Brain pericyte (primary cell): ENCODE measurements at places on chromosomes 4 and X.
A peak's percentile ranks its signal among the peaks of the same experiment; 100 is the strongest.

GRCh38 chrX:149074398-149074797, 430.7 kb downstream of the IDS start:
- DNase-seq = peak; percentile 21

- DNase-seq = no peak
These were observed 1.3 kb downstream of the TMEM165 start for GRCh38 chr4:55397126-55397436.

GRCh38 chrX:97740044-97740443, 856.3 kb downstream of the RPA4 start:
- DNase-seq = no peak

DNA sequence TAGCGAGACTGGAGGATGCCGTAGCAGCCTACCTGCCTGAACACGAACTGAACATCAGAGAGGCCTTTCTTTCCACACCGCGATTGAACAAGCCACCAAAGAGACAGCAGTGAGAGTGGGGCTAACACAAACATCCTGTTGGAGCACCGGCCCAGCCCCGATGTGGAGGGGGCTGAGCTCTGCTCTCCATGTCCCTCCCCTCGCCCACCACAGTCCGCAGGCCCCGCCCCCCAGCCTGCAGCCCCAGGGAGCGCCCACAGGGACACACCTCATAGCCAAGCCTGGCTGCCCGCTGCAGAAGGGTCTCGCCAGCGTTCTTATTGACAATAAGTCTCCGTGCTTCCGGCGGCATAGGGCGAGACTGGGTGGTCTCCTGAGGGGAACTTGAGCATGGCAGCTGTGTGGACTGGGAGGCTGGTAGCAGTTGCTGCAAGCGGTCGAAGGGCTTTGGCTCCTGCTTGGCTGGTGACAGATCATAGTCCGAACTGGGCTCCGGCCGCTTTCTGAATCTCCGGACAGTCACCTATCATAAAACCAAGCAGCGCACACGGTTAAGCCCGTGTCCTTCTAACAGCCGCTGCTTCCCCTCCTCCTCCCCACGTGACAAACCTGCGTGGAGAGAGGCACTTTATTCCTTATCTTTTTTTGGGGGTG, 35.8 kb downstream of the BCOR start:
- no peak for DNase-seq

DNA sequence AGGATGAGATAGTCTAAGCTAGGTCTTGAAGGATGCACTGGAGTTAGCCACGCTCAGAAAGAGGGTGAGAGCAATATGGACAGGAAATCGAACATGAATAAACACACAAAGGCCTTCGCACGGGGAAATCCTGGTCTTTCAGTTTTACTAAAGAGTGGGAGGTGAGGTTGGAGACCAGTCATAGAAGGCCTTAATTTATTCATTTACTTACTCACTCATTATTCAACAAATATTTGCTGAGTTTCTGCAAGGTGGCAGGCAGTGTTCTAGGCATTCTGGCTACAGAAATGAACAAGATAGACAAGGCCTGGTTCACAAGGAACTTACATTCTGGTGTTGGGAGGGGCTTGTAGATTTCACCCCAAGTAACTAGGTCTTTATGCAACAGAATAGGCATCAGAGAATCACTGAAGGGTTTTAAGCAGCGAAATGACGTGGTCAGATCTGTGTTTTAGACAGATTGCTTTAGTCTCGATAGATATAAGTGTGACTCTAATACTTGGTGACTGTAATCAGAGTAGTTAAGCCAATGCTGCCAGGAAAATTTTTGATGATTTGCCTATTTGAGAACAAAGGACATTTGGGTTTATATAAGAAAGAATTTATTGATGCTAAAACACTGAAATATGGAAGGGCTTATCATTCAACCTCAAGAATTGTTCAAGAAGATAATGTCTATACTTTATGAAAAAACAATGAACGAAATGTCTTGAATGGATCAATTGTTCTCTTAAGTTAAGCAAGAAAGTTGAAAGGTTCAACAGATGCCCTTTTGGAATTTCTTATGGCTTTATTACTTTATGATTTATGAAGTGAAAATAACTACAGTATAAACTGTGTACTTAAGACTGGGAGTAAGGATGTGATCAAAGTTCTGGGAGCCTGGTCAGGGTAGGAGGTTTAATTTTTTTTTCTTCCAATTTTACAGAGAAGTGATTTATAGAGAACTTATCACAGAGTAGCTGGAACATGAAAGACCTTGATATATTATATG, 184.4 kb upstream of the CASK start:
- DNase-seq = no peak

DNA sequence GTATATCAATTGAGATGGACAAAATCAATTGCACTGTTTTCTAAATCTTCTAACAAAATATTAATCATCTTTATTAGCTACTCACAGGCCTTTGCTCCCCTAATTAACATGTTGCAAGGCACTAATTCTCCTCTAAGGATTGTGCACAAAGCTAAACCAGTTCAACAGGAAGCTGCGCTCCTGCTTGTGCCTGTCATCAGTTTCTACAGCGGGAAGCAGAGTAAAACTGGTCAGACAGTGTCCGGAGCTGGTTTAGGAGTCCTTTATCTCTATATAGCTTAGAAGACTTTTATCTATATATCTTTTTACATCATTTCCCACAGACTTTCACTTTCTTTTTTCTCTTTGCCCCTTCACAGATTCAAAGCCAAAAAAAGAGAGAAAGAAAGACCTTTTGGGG, 79.1 kb downstream of the ELOVL6 start:
- DNase-seq = no peak

DNA sequence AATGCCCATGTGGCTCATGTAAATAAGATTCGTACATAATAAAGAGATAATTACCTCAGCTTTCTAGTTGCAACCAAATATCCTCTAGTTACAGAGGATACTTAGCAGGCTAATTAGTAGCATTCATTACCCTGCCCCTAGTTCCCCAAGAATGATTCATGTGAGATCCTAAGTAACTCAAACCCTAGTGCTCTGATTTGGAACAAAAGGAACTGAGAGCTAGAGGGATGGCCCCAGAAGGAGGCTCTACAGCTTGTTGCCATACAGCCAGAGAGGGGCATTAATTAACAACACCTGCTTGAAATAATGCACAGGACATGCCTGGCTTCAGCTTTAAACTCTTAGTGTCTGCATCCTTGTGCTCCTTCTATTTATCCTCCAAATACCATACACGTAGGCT, 32.6 kb upstream of the CBR4 start:
- no peak for DNase-seq

GRCh38 chr4:181202240-181202639, 1041.0 kb upstream of the TENM3 start:
- no peak for DNase-seq

DNA sequence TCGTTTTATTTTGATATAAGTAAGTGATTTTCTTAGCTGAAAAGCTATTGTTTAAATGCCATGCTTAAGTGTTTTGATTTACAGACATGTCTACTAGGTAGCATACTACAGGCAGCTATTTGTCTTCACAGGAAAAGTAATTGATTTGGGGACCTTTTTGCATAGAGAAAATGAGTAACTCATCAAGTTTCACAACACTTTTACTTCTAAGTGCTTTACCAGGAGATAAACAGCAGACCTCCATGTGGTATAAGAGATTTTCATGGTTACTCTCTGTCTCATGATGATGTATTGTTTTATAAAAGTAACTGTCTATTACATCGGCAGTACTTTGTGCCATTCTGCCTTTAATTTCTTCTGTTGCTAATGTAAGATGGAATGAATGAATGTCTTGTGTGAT, 28.7 kb downstream of the RBPJ start:
- no peak for DNase-seq

GRCh38 chr4:73776321-73776729, 36.0 kb downstream of the CXCL8 start:
- DNase-seq = peak; percentile 92

DNA sequence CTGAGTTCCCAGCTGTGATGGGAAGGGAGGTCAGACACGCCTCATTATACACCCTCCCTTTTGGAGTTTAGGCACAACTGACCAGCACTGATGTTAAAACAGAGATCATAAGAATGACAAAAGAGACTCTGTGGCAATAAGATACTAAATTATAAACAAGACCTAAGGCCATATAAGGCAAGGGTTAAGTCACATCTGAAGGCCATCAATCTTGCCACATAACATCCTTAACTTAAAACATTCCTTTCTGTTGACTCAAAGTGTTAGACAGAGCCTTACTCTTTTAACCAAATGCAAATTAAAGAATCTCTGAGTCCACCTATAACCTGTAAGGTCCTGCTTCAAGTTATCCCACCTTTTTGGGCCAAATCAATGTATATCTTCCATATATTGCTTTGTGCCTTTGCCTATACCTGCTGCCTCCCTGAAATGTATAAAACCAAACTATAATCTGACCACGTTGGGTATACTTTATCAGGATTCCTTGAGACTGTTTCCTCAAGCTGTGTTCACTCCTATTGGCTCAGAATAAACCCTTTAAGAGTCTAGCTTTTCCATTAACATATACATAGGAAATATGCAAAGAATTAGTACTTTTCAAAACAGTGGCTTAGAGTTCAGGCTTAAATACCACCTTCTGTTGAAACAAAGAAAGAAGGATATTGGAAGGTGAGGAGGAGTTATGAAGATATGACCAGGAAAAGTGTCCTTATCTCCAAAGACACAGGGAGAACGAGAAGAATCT, 214.4 kb upstream of the PPP1R2C start:
- DNase-seq = no peak

DNA sequence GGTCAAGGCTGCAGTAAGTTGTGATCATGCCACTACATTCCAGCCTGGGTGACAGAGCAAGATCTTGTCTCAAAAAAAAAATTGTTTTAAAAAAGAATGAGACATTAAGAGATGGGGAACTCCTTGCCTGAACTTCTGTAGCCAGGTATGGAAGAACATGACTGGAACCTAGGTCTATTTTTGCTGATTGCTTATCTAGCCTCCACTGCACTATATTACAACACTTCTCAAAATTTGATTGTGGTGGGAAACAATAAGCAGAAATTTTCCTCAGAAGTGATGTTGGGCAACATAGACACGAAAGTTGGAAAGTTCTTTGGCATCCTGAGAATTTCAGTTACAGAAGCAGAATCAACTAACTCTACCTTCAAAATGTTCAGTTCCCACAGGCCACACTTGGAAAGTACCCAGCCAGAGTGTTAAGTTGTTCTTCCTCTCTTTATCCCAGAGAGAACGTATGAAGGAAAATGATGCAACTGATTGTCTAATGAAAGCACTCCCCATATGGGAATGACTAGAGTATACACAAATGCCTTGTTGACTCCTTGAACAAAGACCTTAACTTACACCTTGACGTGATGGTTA, 50.0 kb downstream of the LUZP4 start:
- DNase-seq = no peak

DNA sequence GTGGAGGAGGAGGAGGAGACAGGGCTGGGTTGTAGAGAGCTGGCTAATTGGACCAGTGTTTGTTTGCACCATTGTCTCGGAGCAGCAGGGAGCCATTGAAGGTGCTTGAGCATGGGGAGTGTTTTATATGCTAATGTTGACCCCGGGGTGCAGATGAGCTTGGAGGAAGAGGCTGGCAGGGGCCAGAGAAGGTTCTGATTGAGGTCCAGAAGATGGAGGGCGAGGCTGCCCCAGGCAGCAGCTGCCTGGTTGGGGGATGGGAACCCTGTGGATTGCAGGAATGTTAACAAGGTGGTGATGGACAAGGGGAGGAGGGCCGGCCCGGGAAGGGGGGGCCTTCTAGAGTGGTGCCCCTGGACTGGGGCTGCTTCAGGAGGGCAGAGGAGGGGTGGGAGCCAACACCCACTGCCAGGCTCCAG, 18.0 kb downstream of the DOK7 start:
- DNase-seq = no peak

GRCh38 chr4:35151816-35152572, 1092.3 kb downstream of the ARAP2 start:
- no peak for DNase-seq

GRCh38 chrX:47514533-47515235, 31.7 kb upstream of the ZNF41 start:
- no peak for DNase-seq

- DNase-seq = no peak
These were observed 9.0 kb upstream of the PAGE5 start for GRCh38 chrX:55210931-55211677.

- DNase-seq = no peak
These were observed 47.0 kb upstream of the ARSJ start for GRCh38 chr4:114026447-114026846.

GRCh38 chr4:169231647-169232262, 39.0 kb downstream of the SH3RF1 start:
- DNase-seq = no peak

DNA sequence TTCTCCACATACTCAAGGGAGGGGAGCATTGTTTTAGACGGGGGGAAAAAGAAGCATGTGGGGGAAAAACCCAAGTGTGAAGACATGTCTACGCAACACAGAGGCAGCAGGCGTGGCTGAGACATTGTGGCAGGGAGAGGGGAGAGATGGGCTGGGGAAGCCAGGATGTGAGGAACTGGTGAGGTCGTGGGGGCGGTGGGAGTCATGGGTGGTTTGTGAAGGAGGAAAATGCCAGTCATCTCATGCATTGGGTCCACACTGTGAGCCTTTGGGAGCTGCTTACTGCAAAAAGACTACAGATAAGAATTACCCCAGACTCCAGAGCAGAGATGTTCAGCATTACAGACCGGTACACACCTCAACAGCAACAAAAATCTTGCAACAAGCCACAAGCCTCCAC, 2.1 kb downstream of the JAKMIP1 start:
- DNase-seq = no peak

- no peak for DNase-seq
These were observed 23.4 kb downstream of the SPACA5 start for GRCh38 chrX:48030237-48030636.

DNA sequence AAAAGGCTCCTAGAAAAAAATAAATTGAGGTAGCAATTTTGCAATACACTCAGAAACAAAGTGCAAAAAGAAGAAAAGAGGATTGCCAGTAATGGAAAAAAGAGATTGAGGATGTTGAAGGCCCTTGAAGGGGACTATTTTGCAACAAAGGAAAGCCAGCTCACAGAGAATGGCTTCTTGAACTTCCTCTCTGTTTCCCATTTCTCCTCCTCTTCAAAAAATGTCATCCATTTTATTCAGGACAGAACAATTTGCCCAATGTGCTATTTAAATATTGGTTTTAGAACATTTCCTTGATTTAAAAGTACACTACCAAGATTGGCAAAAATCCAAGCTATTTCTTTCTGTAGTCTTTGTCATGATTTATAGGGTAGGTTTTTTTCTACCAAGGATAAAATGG, 60.2 kb downstream of the GASK1B start:
- DNase-seq = no peak

- no peak for DNase-seq
These were observed 1.0 kb upstream of the USP27X start for GRCh38 chrX:49878128-49878833.

DNA sequence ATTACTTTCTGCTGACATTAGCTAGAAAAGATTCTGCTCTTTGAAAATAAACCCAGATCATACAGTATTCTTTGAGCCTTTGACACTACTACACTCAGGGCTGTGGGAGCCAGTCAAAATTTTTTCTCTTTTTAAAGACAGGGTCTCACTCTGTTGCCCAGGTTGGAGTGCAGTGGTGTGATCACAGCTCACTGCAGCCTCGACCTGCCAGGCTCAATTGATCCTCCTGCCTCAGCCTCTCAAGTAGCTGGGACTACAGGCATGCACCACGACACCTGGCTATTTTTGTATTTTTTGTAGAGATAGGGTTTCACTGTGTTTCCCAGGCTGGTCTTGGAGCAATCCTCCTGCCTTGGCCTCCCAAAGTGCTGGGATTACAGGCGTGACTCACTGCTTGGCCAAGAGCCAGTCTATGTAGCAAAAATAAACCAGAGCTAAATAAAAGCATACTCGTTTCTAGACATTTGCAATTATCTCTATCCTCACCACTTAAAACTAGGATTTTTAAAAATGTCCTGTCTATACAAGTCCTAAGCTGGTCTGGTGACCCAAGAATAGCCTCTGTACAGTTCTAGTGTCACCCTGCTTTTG, 43.2 kb downstream of the AKAP4 start:
- no peak for DNase-seq
